Posterior vena cava (tissue), 2 donors: ENCODE measurements at places on chromosomes 11 and 22. TPM values are rescaled to one million over a fixed set of nuclear protein-coding genes. Genes with fewer than 3 reads are reported as not detected.

GRCh38 chr11:86374586-86374985, at the start of gene CCDC81:
Gene CCDC81 (plus strand): TSS chr11:86374887. CDS start chr11:86375164, 277 bp downstream.
- DNase-seq: no peak

DNA sequence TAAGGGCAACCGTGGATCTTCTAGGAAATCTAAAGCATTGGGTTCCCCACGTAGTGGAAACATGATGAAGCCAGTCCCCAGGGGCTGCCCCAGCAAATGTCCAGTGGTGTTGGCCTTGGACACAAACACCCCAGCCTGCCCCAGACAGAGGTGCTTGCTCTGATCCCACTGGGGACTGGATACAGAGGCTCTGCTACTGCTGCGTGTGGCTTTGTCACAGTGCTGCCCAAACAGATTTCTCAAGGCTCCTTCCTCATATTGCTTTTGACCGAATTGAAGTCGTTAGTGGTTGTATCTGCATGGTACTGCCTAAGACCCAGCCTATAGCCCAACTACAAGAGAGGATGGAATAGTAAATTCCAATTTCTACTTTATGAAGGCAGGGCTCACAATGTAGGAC, 40.1 kb upstream of the CD44 start:
- DNase-seq: no peak

DNA sequence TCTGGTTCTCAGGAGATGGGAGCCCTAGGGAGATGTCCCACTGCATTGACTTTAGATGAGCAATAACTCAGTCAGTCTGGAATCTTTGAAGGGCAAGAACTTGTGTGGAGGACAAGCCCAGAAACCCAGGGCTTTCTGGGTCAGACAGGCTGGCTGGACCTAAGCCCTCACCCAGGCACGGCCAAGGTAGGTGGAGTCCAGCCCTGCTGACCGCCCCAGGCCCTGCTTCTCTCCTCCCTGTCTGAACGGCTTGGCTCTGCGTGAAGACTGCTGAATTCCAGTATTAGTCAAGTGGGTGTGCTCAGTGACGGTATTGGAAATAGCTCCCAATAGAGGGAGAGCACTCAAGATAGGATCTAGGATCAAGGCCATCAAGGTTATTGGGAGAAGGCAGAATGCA, 6.1 kb downstream of the CXCR5 start:
- DNase-seq: peak; percentile 96

- no peak for DNase-seq
Observed at GRCh38 chr11:101929294-101929915, 13.1 kb upstream of the ANGPTL5 start.

DNA sequence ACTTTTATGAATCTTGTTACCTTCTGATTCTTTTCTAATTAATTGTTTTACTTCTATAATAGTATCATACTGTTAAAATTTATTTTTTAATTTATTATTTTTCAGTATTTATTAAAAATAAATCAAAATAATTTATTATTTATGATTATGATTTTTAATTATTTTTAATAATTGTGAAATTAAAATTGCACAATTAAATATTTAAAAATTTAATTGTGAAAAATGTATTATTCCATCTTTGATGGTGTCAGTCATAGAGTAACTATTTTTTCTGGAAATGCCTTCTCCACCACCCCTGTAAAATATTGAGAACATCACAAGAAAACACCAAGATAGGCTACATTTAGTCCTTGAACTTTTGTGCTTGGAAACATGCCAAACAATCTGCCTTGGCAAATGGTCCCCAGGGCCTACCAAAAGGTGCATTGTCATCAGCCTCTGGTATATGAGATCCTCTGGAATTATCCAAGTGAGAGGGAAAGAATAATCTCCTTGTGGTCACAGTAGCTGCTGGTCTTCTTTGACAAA, at the start of gene OR8H2:
TSS of gene OR8H2 (plus strand) at position 478 of the 528 bp plus-strand sequence. CDS start 1,356 bp downstream, outside the sequence.
- no peak for DNase-seq

- peak; percentile 81 for DNase-seq
Observed at GRCh38 chr11:65498042-65498726, 661 bp upstream of the MALAT1 start.

DNA sequence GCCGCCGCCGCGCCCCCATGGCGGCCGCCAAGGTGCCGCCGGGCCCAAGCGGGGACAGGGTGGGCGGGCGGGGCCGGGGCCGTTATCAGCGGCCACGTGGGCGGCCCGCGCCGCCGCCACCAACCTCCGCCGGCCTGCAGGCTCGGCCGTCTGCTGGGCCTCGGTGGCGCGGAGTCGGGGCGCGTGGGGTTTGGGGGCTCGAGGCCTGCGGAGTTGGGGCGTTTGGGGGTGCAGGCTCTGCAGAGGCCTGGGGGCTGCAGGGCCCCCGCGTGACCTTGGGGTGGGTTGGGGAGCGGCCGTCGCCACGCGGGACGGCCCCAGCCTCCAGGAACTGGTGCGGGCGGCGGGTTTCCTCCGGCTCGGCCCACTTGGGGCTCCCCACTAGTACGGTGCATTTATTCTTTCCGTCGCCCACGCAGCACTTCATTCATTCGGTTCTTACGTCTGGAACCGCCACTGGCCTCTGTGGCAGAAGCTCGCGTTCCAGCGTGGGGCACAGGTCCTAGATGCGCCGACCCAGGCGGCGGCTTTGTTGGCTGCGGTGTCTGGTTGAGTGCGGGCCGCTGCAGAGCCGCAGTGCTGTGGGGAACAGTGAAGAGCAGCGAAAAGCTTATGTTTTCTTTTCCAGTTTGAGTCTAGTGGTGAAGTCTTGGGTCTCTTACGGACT, 740 bp upstream of the TRMT2A start:
- no peak for DNase-seq

GRCh38 chr11:78941226-78941851, 366.7 kb upstream of the NARS2 start:
- no peak for DNase-seq

GRCh38 chr11:124618863-124619262, 3.8 kb upstream of the TBRG1 start:
- DNase-seq: no peak

Gene OR56A5
- not detected for total RNA-seq

Gene TLCD5
- 4.9 TPM for total RNA-seq

Gene ABCC8
- total RNA-seq: 11.4 TPM

Gene RANBP1
- total RNA-seq: 61.6 TPM
